ENCODE measurements at places on chromosomes 1 and 21.

DNA sequence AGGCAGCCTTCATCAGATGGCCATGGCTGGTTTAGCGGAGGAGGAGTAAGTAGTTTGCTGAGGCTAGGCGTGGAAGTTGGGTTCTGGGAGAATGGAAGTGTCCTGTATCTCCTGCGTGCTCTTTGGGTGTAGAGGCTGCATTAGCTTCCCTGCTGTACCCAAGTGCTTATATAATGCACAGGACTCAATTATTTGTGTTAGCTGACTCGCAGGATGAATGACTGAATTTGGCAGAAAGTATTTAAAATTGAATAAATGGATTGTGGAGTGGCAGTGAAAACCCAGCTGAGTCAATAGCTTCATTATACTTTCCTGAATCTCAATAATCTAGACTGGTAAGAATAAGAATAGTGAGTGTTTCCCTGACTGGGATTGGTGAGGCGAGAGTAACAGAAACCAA lies 13.8 kb downstream of the DNTTIP2 start:
- H3K27ac ChIP-seq, result no peak overlapping the region
- no peak overlapping the region for H3K4me3 ChIP-seq
- no peak for DNase-seq

DNA sequence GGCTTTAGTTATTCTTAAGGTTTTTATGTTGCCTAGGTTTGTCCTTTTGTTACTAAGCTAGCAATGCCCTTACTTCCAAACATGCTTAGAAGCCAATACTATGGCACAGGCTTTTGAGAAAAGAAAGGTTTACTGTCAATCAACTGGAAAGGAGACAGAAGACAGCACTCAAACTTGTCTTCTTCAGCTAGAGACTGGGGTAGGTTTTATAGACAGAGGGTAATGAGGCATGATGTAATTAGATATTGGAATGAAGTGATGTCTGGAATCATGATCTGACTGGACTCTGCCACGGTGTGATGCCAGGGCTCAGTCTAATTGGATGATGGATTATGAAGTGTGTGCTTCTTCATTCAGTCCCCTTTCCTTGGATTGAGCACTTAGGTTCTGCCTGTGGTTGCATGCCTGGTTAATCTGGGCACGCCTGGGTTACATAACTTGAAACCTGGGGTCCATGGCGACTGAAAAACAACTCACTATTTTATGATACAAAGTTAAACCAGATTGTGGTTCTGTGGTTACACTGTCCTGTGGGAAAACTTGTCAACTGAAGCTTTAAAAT lies 625.8 kb downstream of the BRINP3 start:
- H3K4me1 ChIP-seq, result no peaks in the 10 kb centered on the region
- no peak overlapping the region for H3K27ac ChIP-seq
- no peaks in the 10 kb centered on the region for H3K27me3 ChIP-seq
- no peak overlapping the region for H3K4me3 ChIP-seq
- no peak for DNase-seq

DNA sequence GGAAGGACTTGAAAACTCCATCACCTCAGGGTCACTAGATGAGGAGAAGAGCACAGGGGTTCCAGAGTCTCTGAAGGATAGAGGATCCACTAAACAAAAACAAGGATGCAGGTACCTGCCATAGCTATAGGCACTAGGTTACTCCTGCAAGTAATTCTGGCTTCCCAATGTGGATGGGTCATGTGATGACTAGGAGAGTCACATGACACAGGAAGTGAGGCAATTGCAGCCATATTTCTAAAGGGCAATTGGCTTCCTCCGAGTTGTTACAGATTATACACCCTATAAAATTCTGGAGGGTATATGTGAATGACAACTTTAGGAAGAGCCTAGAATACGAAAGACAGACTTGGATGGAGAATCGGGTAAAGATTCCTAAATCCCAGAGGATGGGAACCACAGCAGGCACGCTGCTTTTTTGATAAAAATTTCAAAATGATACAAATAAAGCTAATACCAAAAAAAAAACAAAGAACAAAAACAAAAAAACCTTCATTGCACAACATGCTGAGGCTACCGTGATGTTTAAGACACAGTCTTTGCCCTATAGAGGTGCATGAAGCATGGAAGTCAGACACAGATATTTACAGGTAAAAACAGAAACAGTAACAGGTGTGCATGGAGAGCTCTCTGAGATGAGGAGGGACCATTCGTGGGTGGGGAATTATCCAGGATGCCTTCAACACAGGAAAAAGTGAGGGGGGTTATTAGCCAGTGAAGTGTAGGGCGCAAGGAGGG lies 10.5 kb downstream of the MTX1 start:
- peak overlapping the region; percentile 33 for H3K4me3 ChIP-seq
- peak; percentile 77 for DNase-seq
- H3K36me3 ChIP-seq, result peaks cover 7% of the 10 kb centered on the region
- no peaks in the 10 kb centered on the region for H3K27me3 ChIP-seq
- H3K27ac ChIP-seq, result no peak overlapping the region
- no peaks in the 10 kb centered on the region for H3K4me1 ChIP-seq

GRCh38 chr1:66300972-66301451 lies 232.9 kb upstream of the SGIP1 start:
- no peaks in the 10 kb centered on the region for H3K4me1 ChIP-seq
- H3K36me3 ChIP-seq, result peaks cover 4% of the 10 kb centered on the region

GRCh38 chr1:159040206-159040605 lies 30.5 kb downstream of the IFI16 start:
- H3K36me3 ChIP-seq, result peaks cover 60% of the 10 kb centered on the region
- no peak for DNase-seq
- peak overlapping the region; percentile 80 for H3K27ac ChIP-seq
- 0 out of 2 replicates have a peak overlapping the region, but pooled peaks have one; percentile 7 for H3K4me3 ChIP-seq
- H3K4me1 ChIP-seq, result no peaks in the 10 kb centered on the region
- H3K27me3 ChIP-seq, result no peaks in the 10 kb centered on the region

DNA sequence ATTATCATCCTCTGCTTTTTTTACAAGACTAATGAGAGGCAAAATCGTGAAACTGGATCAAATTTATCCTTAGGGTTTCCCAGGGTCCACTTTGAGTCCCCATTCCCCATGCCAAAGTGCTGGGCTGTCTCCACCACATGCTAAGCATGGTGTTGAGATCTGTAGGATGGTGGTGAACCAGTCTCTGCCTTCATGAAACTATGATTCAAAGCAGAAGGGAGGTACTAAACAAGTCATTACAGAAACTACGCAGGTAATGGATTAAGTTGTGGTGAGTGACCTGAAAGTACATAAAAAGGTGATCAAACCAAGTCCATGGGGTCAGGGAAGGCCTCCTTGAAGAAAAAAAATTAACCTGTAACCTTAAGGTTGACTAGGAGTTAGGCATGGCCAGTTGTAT lies 265.2 kb downstream of the ATG4C start:
- no peak overlapping the region for H3K27ac ChIP-seq
- H3K27me3 ChIP-seq, result no peaks in the 10 kb centered on the region
- no peaks in the 10 kb centered on the region for H3K4me1 ChIP-seq
- no peaks in the 10 kb centered on the region for H3K36me3 ChIP-seq
- no peak overlapping the region for H3K4me3 ChIP-seq

GRCh38 chr1:231541842-231542241 lies 13.4 kb downstream of the TSNAX start:
- no peak overlapping the region for H3K4me3 ChIP-seq
- no peaks in the 10 kb centered on the region for H3K27me3 ChIP-seq
- DNase-seq, result no peak
- H3K36me3 ChIP-seq, result peaks cover 79% of the 10 kb centered on the region
- no peak overlapping the region for H3K27ac ChIP-seq

GRCh38 chr1:115727706-115728249 lies 40.7 kb downstream of the CASQ2 start:
- peaks cover 8% of the 10 kb centered on the region for H3K27me3 ChIP-seq
- no peaks in the 10 kb centered on the region for H3K36me3 ChIP-seq
- no peak overlapping the region for H3K4me3 ChIP-seq
- no peaks in the 10 kb centered on the region for H3K4me1 ChIP-seq
- DNase-seq, result no peak

DNA sequence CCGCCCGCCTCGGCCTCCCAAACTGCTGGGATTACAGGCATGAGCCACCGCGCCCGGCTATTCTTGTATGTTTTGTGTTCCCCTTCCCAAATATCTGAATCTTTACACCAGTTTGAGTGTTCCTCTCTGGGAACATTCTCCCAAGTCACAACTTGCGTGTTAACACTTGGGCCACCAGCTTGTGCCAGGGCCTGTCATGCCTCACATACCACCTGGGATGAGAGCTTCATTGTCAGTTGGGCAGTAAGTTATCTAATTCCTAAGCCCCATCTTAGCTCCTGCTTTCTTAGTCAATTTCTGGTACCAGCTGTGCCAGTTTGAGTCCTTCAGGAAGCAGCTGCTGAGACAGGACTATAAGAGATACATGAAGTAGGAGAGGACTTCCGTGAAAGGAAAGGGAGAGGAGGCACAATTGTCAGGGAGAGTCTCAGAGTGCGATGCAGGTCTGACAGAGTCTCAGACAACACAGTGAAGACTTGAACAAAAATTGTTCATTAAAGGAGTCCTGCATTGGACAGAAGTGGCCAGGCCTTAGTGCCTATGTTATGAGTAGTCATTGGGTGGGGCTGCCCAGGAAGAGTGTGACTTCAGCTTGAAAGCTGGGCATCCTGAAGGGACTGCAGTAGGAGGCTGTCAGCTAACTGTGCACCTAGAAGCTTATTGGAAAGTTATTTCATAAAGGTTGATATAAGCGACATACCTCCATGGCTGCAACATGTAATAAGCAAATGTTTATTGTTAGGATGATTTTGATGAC lies 17.3 kb downstream of the ZFYVE9 start:
- H3K27me3 ChIP-seq, result no peaks in the 10 kb centered on the region
- H3K4me3 ChIP-seq, result no peak overlapping the region
- no peak for DNase-seq
- no peaks in the 10 kb centered on the region for H3K4me1 ChIP-seq
- H3K27ac ChIP-seq, result no peak overlapping the region

DNA sequence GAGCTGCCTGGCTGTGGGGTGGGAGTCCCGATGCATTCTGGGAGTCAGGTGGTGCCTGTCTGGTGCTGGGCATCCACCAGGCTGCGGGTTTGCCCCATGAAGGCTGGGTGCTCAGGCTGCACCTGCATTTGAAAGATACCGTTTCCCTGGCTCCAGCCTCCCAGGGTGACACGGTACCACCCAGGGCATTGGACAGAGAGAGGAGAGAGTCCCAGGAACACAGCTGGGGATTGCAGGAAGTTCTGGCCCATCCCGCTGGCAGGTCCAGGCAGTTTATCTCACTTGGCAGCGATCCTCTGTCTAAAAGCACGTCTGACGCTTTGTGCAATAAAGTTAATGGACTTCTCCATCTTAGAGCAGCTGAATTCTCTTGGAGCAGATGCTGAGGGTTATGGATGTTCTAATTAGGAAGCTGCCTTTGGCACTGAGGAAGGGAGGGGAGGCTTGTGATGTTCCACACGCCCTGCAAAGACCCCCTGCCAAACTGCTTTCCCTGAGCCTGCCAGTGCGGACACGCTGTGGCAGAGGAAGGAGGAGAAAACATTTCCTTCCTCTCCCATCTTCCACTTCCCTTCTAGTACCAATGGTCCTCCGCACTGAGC lies 246.9 kb downstream of the GRIK3 start:
- no peaks in the 10 kb centered on the region for H3K36me3 ChIP-seq
- H3K4me3 ChIP-seq, result no peak overlapping the region
- peaks cover 29% of the 10 kb centered on the region for H3K4me1 ChIP-seq

GRCh38 chr21:41459884-41460534 lies 34.0 kb downstream of the MX1 start:
- H3K4me3 ChIP-seq, result no peak overlapping the region
- no peaks in the 10 kb centered on the region for H3K27me3 ChIP-seq
- no peak for DNase-seq

GRCh38 chr1:3618531-3618880 lies 6.3 kb upstream of the TPRG1L start:
- H3K4me1 ChIP-seq, result no peaks in the 10 kb centered on the region
- no peak overlapping the region for H3K4me3 ChIP-seq
- H3K27me3 ChIP-seq, result no peaks in the 10 kb centered on the region
- DNase-seq, result no peak
- H3K36me3 ChIP-seq, result no peaks in the 10 kb centered on the region

GRCh38 chr1:118928739-118929554 lies 59.2 kb downstream of the TBX15 start:
- H3K4me1 ChIP-seq, result no peaks in the 10 kb centered on the region
- no peaks in the 10 kb centered on the region for H3K27me3 ChIP-seq
- no peaks in the 10 kb centered on the region for H3K36me3 ChIP-seq
- H3K4me3 ChIP-seq, result no peak overlapping the region

- H3K4me3 ChIP-seq, result no peak overlapping the region
- no peak for DNase-seq
- H3K27me3 ChIP-seq, result no peaks in the 10 kb centered on the region
- no peaks in the 10 kb centered on the region for H3K36me3 ChIP-seq
- H3K4me1 ChIP-seq, result no peaks in the 10 kb centered on the region
- no peak overlapping the region for H3K27ac ChIP-seq
Observed at GRCh38 chr1:91650764-91651163, 150.1 kb downstream of the CDC7 start.

GRCh38 chr1:242178924-242179708 lies 180.2 kb upstream of the MAP1LC3C start:
- DNase-seq, result no peak
- H3K27ac ChIP-seq, result no peak overlapping the region
- H3K4me1 ChIP-seq, result peaks cover 2% of the 10 kb centered on the region
- H3K4me3 ChIP-seq, result no peak overlapping the region
- no peaks in the 10 kb centered on the region for H3K36me3 ChIP-seq
- no peaks in the 10 kb centered on the region for H3K27me3 ChIP-seq

DNA sequence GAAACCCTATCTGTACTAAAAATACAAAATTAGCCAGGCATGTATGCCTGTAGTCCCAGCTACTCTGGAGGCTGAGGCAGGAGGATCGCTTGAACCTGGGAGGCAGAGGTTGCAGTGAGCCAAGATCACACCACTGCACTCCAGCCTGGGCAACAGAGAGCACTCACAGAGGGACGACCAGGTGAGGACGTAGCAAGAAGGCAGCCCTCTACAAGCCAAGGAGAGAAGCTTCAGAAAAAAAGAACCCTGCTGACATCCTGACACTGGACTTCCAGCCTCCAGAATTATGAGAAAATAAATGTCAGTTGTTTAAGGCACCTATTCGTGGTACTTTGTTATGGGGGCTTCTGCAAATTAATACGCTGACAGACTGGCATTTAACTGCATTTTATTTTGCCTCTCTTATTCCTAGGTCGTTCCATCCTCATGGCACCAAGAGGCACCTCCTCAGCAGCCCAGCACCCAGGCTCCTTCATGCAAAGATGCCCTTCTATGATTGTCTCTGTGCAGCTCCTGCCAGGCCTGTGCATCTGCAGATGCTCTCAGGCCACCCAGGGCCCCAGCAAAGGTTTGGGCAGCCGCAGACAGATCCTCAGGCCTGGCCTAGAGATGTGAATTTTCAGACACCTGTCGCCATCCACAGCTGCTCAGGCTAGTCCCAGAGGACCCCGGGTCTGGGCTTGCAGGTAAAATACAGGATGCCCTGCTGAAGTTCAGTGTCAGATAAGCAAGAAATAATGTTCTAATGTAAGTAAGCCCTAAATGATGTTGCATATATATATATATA lies 86.0 kb upstream of the COX20 start:
- no peak overlapping the region for H3K27ac ChIP-seq
- H3K36me3 ChIP-seq, result no peaks in the 10 kb centered on the region
- no peak overlapping the region for H3K4me3 ChIP-seq
- H3K27me3 ChIP-seq, result no peaks in the 10 kb centered on the region

Measured in SK-N-SH (cell line).